Activated CD4-positive, alpha-beta memory T cell treated with anti-CD3 and anti-CD28 coated beads for 36 hours (primary cell): ENCODE measurements at places on chromosomes 5 and 9. TPM values are rescaled to one million over a fixed set of nuclear protein-coding genes. Genes with fewer than 3 reads are reported as not detected.

Gene MBLAC2
- total RNA-seq, result 3.3 TPM

Gene THBS4
- 2.2 TPM for total RNA-seq

DNA sequence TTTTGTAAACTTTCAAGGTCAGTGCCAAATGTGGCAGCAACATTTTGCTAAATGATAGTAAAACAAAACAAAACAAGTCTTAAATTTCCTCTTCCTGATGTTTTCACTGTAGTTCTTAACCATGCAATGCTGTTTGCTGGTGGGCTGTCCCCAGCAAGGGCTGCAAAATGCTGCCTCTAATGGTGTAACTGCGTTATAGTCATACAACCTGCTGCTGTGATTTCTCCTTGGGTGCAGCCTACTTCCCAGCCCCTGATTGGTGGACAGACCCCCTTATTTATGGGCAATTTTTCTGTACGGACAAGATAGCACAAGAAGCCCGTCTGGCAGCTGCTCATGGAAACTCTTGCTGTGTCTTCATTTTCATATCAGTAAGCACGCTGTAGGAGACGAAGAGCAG lies 26.6 kb upstream of the PIP5K1B start:
- H3K27ac ChIP-seq, result no peak overlapping the region
- H3K27me3 ChIP-seq, result peaks cover 18% of the 10 kb centered on the region
- peaks cover under 1% of the 10 kb centered on the region for H3K4me1 ChIP-seq
- H3K4me3 ChIP-seq, result no peak overlapping the region
- H3K36me3 ChIP-seq, result no peaks in the 10 kb centered on the region

GRCh38 chr9:91106415-91107081 lies 255.2 kb downstream of the AUH start:
- H3K4me3 ChIP-seq, result no peak overlapping the region
- peaks cover 19% of the 10 kb centered on the region for H3K27me3 ChIP-seq
- H3K27ac ChIP-seq, result no peak overlapping the region
